Ureter (tissue), 1 donor: ENCODE measurements at places on chromosomes 6 and 20. TPM values are rescaled to one million over a fixed set of nuclear protein-coding genes. Genes with fewer than 3 reads are reported as not detected.

Gene BEND6
- 4.1 TPM for total RNA-seq

Gene PAK5
- total RNA-seq = 0.13 TPM

Gene ADGRF1
- total RNA-seq = 70.0 TPM

Gene SDCBP2
- 15.2 TPM for total RNA-seq

Gene AMD1
- total RNA-seq = 63.6 TPM

Gene PDYN
- not detected for total RNA-seq

Gene CST7
- 1.6 TPM for total RNA-seq

Gene GLP1R
- 0.36 TPM for total RNA-seq

Gene GSTA3
- total RNA-seq = not detected

Gene ARMH2
- total RNA-seq = not detected

Gene ID4
- total RNA-seq = 32.5 TPM

Gene RAET1L
- total RNA-seq = not detected

Gene WFDC5
- total RNA-seq = 0.78 TPM

Gene OOEP
- not detected for total RNA-seq

Gene HTR1E
- not detected for total RNA-seq

Gene PRICKLE4
- total RNA-seq = 14.2 TPM

Gene CGAS
- 5.2 TPM for total RNA-seq

DNA sequence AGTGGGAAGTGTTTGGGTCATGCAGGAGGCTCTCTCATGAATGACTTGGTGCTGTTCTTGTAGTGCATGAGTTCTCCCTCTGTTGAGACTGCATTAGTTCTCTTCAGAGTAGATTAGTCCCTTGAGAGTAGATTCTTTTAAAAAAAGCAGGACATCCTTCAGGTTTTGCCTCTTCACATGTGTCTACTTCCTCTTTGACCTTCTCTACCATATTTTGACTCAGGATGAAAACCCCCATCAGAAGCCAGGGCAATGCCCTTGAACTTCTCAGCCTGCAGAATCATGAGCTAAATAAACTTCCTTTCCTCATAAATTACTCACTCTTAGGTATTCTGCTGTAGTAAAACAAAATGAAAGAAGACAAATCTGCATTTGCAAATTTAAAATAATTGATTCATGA lies 170.3 kb downstream of the CD109 start:
- DNase-seq = no peak

DNA sequence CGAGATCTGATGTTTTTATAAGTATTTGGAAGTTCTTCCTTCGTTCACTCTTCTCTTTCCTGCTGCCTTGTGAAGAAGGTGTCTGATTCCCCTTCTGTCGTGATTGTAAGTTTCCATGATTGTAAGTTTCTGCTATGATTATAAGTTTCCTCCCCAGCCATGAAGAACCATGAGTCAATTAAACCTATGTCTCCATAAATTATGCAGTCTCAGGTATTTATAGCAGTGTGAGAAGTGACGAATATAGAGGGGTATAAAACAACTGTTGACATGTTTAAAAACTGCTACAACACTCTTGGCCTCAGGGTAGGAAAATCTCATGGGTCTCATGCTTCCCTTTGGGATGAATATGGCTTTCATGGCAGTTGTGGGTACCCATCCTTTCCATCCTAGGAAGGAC lies 5.8 kb upstream of the WFDC2 start:
- no peak for DNase-seq

DNA sequence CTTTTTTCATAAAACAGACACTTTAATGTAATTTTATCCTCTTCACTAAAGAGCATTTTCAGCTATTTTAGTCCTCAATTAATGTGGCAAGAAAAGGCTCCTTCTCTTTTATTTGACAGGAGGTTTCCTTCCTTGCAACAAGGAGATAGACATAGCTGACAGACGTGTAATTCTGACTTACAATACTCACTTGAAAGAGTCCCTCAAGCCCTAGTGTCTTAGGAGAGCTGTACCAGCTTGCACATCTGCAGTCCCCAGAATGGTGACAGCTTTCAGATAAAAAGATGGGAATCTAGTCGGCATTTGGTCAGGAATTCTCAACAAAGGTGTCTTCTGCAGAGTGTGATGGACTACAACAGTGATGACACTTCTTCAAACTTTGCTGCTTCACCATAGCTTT lies 603.7 kb upstream of the PTCHD4 start:
- DNase-seq = no peak

- DNase-seq = no peak
These were observed 6.6 kb upstream of the HEBP2 start for GRCh38 chr6:138397128-138398122.

DNA sequence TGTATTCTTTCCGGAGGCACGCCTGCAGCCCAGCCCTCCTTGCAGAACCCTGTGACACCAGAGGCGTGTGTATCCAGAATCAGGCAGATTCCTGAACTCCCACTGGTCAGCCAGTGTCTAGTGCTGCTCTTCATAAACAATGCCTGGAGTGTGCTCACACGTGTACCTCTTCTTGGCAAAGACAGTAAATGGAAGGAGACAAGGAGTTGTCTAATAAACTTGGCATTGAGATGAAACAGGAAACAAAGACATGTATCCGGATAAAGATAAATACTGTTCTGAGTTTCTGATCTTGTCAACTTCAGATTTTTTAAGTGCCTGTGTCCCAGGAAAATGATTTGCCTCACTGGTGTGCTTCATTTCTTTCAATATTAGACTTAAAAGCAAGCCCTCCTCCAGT lies 1.7 kb downstream of the RPS6KA2 start:
- no peak for DNase-seq

DNA sequence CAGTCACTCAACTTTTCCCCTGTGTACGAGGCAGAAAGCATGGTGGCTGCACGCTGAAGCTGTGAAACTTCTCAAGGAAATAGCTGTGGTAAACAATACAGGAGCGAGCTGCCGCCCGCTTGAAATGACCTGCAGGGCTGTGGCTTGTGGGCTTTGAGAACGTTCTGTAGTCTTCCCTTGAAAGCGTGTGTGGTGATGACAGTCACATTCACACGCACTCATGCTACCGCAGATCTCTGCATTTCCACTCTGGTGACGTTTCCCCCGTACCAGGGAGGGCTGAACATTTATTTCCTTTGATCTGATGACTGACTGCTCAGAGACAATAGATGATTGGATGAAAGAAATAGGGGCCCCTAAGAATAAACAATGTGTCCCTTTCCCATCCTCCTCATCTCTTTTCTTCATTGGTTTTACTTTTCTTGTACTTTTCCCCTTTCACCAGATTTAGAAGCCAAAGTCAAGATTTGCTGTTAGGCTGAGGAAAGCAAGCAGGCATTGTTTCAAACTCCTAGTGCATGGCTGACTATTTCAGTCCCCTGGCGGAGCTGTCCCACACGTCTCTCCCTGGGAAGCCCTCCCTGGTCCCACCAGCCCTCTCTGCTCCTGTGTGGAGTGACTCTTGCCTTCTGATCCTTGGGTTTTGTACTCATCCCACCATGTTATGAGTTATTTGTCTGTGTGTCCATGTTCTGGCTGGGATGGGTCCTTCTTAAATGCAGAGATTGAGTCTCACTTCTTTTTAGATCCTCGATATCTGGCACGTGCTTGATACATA lies 3.9 kb downstream of the SYTL3 start:
- DNase-seq = peak; percentile 63

DNA sequence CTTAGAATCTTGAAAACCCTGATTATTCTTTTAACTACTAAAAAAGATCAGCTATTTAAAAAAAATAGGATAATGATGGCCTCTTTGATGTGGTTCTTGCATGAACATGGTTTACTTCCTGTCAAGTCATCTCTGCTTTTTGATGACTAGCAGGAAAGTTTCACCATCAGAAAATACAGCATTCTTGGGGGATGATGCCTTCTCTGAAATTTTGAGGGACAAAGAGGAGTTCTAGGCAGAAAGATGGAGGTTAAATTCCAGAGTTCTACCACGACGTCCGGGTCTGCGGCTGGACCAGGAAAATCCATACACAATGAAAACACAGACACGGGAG lies 130.4 kb downstream of the OLIG3 start:
- DNase-seq = no peak

DNA sequence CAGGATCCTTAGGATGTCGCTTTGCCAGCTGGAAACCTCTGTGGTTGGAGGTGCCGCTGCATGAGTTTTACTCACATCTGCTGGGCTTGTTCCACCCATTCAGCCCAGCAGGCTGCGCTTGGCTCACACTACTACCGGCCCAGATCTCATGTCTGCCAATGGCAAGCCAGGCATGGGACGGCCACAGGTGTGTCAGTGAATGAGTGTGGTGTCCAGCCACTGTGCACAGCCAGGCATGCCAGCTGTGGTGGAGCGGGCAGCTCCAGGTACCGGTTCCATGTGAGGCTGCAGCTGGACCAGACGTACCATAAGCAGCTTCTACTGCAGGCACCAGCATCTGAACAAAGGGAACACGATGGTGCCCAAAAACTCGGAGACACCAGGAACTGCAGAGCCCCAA lies 33.1 kb upstream of the ASF1A start:
- no peak for DNase-seq

DNA sequence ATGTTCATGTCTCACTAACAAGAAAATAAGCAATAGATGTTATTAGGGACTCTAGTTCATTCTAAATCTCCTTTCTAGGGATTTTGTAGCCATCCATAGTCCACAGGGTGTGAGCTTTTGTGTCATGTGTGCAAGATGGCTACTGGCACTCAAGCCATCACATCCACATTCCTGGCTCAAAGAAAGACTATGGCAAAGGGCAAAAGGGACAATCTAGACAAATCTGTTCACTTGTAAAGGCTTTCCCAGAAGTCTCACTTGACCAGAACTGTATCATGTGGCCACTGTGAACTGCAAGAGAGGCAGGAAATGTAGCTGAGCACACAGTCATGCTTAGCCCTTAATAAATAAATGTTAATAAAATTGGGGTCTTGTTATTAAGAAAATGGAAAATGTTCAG lies 212.6 kb upstream of the EXOC2 start:
- DNase-seq = no peak

GRCh38 chr6:110216140-110216539 lies 35.9 kb downstream of the CDC40 start:
- no peak for DNase-seq

- DNase-seq = no peak
These were observed 51.3 kb downstream of the PHF20 start for GRCh38 chr20:35823147-35823546.

DNA sequence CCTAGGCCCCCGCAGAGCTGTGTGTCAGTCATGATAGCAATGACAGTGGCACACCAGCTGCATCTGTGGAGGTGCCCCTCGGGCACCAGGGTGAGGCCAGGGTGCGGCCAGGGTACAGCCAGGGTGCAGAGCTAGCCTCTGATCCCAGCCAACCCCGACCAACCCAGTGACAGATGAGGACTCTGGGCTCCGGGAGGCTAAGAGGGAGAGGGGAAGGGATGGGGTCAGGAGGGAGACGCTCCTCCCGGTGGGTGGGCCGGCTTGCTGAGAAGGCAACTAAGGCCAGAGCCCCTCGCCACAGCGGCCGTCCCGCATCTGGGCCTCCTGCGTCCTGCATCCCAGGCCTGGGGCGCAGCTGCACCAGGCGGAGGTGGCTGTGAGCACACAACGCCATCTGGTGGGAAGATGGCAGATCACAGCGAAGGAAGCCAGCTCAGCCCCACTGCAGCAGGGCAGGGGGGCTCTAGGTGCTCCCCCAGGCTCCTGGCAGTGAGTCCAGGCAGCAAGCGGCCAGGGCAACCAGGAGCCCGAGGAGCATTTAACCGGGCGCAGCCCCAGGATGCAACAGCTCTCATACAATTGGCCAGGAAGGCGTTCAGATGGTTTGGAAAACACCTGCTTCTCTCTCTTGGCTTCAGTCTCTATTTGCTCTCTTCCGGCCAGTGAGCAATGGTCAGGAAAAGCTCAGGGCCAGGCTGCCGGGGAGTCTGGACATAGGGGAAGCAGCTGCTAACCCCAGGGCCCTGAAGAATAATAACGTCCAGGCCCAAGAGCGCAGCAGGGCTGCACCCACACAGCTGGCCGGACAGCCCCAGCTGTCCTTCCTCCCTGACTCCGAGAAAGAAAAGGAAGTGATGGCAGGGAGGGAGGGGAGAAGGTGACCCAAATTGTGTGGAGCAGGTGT lies 169.4 kb downstream of the TAF4 start:
- no peak for DNase-seq

GRCh38 chr6:13288481-13288880 lies 39.9 kb downstream of the TBC1D7 start:
- DNase-seq = peak; percentile 15

DNA sequence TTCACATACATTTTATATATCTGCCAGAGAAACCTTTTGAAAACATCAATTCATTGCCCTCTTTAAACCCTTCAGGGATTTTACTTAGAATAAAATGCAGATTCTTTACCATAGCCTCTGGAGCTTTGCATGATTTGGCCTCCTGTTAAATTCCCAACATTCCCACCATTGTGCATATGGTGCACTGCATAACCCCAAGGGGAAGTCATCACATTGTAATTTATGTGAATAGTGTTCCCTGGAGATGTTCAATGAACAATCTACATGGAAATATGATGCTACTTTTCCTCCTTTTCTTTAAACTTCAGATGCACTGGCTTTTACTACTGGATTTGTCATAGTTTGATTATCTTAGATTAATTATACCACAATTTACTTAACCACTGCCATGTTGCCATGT lies 94.7 kb downstream of the PHF3 start:
- DNase-seq = no peak

DNA sequence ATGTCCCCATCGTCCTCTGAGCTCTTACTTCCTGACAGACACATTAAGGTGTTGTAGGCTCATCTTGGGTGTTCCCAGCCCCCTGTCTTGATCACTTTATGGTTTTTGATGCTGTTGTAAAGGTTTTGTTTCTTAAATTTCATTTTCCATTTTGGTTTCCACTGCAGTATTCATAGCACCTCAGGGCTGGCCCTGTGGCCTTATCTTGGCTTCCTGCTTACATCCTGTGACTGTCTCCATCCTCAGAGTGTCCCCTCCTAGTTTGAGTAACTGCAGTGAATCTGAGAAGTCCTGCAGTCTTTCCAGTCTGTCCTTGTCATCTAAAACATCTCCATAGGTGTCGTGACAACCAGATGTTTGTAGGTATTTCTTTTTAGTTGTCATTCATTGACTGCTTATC lies 50.9 kb downstream of the JARID2 start:
- no peak for DNase-seq

- DNase-seq = no peak
These were observed 10.8 kb upstream of the PBOV1 start for GRCh38 chr6:138229072-138229471.

- no peak for DNase-seq
These were observed 325.9 kb downstream of the PLCB1 start for GRCh38 chr20:8457978-8458377.

DNA sequence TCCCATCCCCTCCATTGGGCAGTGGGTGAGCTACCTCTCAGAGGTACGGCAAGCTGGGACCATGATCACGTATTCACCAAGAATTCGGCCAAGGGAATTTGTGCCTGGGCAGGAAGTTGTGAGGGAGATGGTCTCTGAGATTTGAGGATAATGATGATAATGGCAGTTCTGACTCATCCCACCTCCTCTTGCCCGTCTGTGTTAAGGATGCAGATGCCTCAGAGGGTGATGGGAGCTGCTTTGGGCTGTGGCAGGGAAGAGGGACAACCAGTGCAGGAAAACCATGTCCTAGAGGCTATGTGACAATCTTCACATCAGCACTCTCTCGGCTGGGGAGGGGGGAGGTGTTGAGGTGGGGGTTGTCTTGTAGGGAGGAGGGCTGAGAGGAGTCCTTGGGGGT lies 4.3 kb downstream of the TGM6 start:
- no peak for DNase-seq

- no peak for DNase-seq
These were observed 254.0 kb upstream of the TAB2 start for GRCh38 chr6:149063468-149063867.
